Stimulated activated CD8-positive, alpha-beta memory T cell treated with anti-CD3 and anti-CD28 coated beads, Interleukin-4, amount 100 ng/mL, for 1 hour (primary cell): ENCODE measurements at places on chromosomes 16 and 17.

DNA sequence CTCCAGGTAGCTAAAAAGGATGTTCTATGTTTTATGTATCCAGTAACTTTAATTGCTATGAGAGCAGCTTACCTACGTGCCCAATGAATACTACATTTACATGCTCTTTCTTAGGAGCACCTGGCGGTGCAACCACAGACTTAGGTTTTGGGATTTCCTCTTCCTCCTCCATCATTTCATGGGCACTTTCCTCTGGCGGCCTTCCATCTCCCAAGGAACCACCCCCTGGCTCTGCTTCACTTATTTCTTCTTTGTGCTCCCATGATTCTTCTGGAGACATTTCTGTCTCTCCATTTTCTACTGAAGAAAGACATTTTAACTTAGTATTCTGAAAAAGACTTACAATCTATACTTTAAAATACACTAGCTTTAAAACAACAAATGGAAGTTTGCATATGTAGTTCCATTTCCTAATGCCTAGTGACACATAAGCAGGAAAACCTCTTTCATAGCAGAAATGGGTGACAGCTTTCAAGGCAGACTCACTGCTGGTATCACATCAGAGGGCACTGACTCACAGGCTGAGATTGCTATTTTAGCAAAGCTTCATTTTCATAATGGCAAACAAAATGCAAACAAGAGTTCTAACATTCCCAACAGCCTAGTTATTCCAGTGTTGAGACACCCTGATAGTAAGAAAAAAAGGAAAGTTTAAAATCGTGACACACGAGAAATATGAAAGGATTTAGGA, 19.1 kb downstream of the GSPT1 start:
- no peak for DNase-seq

- DNase-seq, result no peak
Observed at GRCh38 chr17:8896641-8897635, 29.5 kb upstream of the PIK3R6 start.

GRCh38 chr17:67833946-67834631, 8.8 kb downstream of the BPTF start:
- no peak for DNase-seq

DNA sequence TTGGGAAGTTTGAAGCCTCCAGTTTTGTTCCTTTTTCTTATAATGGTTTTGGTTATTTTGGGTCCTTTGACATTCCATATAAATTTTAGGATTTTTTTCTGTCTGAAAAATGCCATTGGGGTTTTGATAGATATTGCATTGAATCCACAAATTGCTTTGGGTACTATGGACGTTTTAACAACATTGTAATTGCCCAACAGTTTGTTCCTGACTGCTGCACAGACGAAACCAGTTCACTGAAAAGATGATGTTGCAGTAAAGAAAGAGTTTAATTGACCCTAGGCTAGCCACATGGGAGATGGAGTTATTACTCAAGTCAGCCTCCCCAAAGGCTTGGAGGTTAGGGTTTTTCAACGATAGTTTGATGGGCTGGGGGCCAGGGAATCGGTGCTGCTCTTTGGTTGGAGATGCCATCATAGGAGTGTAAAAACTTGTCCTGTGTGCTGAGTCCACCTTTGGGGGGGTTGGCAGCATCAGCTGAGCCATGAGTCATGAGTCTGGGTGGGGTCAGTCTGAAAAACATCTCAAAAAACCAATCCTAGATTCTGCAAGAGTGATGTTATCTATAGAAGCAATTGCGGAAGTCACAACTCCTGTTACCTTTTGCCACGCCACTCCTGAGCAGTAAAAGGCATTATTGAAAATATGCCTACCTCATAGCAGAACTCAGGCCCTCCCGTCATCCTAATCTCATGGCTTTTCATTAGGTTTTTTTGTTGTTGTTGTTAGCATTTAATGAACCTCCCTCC, 2.7 kb upstream of the PRSS41 start:
- DNase-seq, result no peak

GRCh38 chr17:82943339-82943738, 103.5 kb upstream of the ZNF750 start:
- DNase-seq, result no peak
